ENCODE measurements at places on chromosomes 16 and 17.

GRCh38 chr17:6470751-6471521 is 26.7 kb downstream of the PIMREG start:
- DNase-seq: no peak

DNA sequence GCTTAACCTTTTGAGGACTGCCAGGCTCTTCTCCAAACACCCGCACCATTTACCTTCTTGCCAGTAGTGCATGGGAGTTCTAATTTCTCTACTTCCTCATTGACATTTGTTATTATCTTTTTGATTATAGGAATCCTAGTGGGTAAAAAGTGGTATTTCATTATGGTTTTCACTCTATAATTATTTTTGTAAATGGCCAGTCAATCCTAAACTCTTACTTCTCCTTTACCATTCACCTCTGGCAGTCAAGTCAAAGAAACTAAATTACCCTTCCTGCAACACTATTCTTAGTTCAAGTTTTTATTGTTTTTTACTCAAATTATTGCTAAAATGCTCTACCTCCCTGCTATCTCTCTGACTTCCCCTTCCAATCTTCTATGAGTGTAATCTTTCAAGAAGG is 29.8 kb upstream of the ANKFY1 start:
- no peak for DNase-seq

GRCh38 chr16:73743665-73744496 is 552.7 kb upstream of the PSMD7 start:
- DNase-seq: no peak

DNA sequence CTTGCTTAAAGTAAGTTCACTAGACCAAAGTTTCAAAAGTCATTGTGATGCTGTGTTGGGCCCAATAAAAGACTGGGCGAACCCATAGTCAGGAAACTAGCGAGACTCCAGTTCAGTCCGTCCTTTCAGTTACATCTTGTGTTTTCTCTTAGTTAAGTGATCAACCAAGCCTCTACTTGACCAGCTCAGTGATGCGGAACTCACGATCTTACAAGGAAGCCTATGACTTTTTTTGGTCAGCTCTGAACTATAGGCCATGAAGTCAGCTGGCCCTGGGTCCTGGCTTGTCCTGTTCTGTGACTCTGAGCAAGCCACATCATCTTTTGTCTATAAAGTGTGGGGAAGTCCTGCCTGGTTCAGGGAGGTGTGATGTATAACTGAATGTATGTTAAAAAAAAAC is 21.7 kb upstream of the WSCD1 start:
- DNase-seq: no peak

DNA sequence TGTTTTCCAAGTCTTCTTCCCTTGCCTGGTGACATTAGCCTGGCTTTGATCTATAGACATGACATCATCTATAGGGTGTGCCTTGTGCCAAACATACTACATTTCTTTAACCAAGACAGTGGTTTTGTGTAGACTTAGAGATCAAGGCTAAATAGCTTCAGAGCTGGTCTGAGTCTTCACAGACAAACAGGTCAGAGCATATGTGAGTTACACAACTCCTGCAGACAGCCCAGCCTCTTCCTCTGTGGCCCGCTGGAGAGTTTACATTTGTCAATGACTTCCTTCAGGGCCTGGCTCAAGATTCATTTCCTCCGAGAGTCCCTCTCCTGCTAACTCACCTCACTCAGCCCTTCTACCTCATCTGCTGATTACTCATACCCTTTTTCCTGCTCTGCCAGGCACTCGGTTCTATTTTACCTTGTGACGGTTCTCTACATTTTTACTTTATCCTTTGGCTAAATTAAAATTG is 73.1 kb upstream of the TANC2 start:
- no peak for DNase-seq

GRCh38 chr16:2857451-2858244 is at the start of gene PRSS22:
PRSS22 (minus strand) TSS chr16:2858170; CDS start chr16:2858104, 66 bp downstream.
- DNase-seq: no peak

DNA sequence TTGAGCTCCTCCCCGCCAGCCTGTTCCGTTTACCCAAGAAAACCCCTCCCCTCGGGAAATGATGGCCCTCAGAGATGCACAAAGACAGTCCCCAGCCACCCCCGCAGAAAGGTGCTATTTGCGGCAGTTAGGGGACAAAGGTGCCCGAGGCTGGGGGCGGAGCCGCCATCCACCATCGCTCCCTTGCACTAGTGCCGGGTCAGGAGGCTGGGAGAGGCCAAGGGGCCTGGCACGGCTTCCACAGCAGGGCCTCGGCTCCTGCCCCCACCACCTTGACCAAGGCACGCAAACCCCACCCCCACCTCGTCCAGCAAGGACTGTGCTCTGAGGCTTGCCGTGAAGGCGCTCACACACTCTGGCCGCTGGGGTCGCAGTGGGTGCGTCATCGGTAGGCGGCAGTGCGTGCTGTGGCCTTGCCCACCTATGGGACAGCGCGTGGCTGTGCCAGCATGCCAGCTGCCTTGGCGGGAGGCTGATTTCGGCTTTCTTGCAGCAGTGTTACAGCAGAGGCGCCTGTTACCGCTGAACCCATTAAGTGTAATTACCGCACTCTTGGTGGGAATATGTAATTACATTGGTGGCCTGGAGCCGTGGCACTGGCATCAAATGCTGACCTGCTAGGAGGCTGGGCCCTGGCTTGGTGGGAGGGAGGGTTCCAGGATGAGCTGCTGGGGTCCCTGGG is 31.8 kb downstream of the TPSG1 start:
- no peak for DNase-seq

DNA sequence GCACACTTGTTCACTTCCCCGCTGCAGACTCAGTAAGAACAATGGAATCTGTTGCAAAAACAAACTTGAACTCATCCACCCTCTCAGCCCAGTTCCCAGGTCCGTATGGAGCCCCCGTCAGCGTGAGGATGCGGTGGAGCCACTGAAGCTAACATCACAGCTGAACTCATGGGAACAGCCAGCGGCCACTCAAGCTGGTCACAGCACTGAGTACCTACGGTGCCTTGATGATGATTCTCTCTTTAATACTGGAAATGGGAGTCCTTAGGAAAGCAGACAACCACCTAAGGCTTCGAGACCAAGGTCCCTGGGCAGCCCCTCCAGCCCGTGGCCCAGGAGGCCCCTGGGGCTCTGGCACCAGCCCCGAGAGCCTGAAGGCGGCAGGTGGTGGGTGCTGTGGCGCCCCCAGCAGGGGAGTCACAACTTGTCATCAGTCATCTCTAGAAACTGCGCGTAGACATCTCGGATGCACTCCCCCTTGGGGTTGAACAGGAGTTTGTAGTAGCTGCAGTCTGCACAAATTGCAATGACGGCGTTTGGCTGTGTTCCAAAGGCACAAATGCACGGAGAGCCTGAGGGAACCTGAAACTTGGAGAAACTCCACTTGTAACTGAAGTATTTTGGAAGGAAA is 31.0 kb upstream of the RHOT1 start:
- DNase-seq: peak; percentile 5

DNA sequence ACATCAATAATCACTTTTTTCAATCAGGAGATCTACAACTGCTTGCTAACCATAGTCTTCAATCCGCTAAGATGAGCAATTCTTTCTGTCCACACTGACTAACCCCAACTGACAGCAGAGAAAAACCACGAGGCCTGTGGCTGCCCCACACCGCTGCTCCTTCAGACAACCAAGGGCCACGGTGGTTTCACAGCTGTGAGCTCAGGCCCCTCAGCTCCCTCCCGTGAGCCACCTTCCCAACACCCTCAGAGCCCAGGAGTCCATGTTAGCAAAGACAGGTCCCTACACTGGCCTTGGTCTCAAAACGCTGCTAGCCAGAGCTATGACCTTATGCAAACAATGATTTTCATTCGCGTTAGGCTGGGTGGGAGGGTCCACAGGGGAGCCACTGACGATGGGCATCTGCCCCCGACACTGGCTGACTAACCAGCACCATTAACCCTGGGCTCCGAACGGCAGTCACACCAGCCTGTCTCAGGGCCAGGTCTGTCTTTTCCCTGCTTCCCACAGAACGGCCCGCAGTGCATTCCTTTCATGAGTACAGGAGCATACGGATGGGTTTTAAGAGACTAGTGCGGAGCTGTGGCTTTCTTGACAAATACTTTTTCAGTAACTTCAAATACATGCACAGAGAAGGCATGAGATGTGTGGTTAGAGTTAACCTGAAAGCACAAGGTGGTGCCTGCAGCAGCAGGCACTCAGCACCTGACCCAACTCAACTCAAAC is 67.3 kb downstream of the ANKRD11 start:
- DNase-seq: peak; percentile 79

- DNase-seq: no peak
Observed at GRCh38 chr17:4586043-4586442, 1.7 kb downstream of the SMTNL2 start.

DNA sequence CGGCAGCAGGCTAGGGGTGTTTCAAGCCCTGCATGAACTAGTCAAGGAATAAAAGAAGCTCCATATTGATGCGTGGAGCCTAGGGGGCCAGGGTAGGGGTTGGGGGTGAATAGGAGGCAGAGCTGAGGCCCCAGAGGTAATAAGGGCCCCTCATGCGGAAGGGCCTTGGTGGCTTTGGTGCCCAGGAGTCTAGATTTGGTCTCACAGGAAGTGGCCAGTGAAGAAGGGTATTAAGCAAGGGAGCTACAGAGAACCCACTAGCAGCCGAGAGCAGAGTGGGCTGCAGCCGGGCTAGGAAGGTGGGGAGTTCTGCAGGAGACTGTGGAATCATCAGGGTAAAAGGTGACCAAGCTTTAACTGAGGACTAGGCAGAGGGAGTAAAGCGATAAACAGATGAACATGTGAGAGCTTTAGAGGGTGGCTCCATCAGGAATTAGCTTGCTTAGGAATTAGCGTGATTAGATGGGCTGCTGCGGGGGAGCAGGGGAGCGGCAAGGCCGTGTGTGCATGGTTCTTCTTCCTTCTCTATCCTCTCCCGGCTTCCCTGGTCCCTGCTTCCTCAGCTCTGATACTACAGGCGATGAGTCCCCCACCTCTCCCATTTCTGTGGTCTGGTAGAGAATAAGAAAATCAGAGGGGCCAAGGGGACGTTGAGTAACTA is 9.8 kb downstream of the GNGT2 start:
- DNase-seq: no peak

GRCh38 chr17:77145612-77146245 is 5.0 kb downstream of the SEC14L1 start:
- no peak for DNase-seq

- DNase-seq: no peak
Observed at GRCh38 chr16:88777471-88778270, 7.3 kb downstream of the PIEZO1 start.

DNA sequence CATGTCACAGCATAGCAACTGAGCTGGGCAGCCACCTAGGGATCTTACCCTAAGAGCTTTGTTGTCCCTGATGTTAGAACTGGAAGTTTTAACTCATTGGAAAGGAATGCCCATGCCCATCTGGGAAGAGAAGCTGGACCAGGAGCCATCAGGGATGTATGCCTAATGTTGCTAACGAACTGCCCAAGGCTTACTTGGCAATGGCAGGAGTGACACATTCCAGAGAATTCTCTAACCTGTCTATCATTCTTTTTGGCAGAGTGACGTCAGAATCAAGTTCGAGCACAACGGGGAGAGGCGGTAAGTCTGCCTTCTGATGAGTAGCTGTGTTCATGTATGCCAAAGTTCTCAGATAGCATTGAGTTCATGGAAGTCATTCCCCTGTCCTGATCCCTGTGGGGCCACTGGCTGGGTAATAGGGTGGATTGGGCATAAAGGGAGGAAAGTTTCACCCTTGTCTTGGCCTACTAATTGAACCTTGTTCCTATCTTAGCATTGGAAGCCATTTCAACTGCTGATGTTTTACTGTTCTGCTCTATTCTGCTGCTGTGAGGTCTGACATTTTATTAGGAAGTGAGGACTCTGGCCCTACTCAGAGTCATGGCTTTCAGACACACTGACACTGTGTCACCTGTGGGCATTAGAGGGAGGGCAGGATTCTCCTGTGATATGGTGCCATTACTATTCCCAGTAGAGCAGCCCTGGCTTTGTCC is 23.7 kb downstream of the MAP3K3 start:
- DNase-seq: no peak

- no peak for DNase-seq
Observed at GRCh38 chr16:31376705-31377104, 16.4 kb upstream of the ITGAD start.

DNA sequence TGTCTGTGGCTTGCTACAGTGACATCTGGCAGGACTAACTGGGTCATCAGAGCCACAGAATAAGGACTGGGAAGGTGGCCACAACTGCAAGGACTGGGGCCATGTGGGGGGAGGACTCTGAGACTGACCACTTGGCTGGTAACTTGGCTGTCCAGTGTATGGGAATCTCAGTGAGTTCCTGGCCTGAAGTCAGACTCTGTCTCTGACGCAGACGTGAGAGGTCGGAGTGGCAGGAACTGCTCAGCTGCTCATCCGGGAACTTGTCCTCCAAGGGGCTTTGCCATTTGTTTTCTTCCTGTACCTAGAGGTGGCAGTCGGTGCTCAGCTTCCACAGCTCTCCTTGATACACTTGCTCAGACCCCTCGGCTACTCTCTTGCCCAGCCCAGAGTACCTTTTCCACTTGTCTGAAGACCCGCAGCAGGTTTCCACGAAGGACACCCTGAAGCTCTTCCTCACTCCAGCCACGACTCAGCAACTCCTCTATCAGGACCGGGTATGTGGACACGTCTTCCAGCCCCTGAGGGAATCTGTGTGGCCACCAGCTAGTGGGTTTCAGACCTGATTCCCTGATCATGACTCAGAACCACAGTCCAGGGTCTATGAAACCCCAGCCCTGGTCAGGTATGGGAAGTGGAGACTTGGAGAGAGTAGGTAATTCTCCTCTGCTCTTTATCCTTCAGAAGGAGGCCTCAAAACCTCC is 7.3 kb upstream of the DPEP3 start:
- no peak for DNase-seq

- DNase-seq: no peak
Observed at GRCh38 chr17:28043741-28044140, 1.3 kb downstream of the NLK start.

GRCh38 chr17:35683591-35683990 is 47.8 kb upstream of the RASL10B start:
- DNase-seq: no peak

- no peak for DNase-seq
Observed at GRCh38 chr17:7557775-7558543, 591 bp upstream of the TNFSF13 start.

- no peak for DNase-seq
Observed at GRCh38 chr16:76577003-76577402, 299.8 kb downstream of the CNTNAP4 start.

DNA sequence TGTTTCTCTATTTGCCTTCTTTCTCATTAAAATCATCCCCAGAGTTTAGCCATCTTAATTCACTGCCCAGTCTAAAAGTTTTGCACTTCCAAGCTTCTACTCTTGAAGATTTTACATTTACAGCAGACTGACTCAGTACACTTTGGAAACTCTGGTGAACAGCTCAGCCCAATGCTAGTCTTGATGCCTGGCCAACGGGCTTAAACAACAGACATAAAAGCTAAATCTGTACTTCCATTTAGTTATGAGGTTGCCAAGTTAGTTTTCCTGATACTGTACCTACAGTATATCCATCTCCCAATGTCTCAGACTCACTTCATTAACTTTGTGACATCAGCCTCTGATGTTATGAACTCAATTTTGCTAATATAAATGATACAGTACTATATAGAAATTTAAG is 891.8 kb upstream of the SOX9 start:
- DNase-seq: no peak

- DNase-seq: no peak
Observed at GRCh38 chr17:83081684-83082201, 2.3 kb downstream of the METRNL start.

Data from stimulated activated CD8-positive, alpha-beta memory T cell treated with anti-CD3 and anti-CD28 coated beads, Interleukin-15, amount 100 ng/mL, for 48 hours (primary cell).